Activated CD8-positive, alpha-beta memory T cell treated with anti-CD3 and anti-CD28 coated beads for 1 hour (primary cell): ENCODE measurements at places on chromosomes 16 and 17.

DNA sequence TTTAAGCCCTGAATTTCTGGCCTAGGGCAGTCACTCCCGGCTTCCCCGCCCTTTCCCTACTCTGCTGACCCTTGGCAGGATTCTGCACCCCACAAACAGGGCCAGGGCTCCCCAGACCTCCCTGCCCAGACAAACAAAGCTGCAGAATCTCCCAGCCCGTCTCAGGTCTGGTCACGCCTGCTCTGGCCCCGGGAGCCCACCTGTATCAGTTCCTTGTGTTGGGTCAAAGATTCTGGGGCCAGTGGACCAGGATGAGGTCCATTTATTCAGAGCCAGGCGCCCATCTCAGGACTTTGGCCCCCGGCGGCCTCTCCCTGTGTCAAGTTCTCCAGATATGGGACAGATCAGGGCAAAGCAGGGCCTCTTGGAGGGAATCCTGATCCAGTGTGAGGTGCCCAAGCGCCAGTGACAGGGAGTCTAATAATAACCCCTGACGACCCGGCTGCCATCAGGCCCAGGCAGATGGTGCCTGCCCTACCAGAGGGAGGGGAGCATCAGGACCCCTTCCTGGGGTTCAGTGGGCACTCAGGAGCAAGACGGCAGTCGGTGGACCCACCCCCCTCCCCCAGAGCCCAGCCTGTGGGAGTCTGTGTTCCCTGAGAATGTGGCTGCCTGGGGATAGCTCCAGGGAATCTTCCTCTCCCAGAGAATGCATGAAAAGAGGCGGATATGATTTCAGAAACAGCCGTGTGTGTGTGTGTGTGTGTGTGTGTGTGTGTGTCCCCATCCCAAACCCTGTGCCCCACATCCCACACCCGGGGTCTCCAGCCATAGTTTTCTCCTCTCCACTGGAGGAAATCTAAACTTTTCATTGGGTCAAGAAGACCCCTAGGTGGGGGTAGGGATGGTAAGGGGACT is 1.3 kb downstream of the TTYH2 start:
- DNase-seq, result no peak

DNA sequence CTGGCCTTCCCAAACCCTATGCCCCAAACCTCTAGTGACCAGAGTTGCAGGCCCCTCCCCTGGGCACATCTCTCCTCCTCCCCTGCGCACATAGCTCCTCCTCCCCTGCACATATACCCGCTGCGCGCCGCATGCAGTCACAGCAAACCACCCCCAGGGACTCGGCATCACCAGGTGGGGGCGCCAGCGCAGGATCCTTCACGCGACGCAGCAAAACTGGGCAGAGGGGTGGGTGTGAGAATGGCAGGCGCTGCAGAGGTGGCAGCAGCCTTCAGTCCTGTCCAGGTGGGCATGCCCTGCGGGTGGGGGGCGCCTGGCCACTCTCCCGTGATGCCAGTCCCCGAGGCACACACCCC is 5.6 kb downstream of the CORO6 start:
- peak; percentile 60 for DNase-seq

GRCh38 chr17:35002876-35003551 is 22.7 kb downstream of the LIG3 start:
- no peak for DNase-seq

- no peak for DNase-seq
Observed at GRCh38 chr16:78984887-78985464, 615.6 kb downstream of the MAF start.
